ENCODE measurements at places on chromosomes 3 and 15. TPM values are rescaled to one million over a fixed set of nuclear protein-coding genes. Genes with fewer than 3 reads are reported as not detected.

DNA sequence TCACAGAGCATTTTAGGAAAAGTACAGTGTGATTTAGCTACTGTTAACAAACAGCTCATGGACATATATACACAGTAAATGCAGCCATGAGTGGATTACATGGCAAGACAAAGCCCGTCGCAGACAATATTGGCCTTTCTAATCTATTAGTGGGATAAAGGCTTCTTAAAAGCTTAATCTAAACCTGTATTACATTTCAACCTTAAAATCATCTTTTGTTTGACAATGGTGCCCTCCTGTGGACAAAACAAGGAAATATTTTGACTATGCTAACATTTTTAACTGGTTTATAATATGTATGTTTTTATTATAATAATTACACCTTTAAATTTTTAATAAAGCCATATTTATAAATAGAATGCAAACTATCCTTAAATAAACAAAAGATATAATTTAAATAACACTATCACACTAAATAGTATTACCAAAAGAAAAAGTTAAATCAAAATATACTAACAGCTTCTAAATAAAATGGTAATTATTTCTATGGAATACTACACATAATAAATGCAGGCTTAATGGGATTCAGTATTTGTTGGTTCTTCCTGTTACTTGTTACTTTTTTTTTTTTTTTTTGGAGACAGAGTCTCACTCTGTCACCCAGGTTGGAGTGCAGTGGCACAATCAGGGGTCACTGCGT lies 38.6 kb downstream of the TAFA4 start:
- no peak overlapping the region for H3K27ac ChIP-seq
- DNase-seq: no peak
- H3K4me1 ChIP-seq: no peaks in the 10 kb centered on the region
- H3K27me3 ChIP-seq: no peaks in the 10 kb centered on the region
- H3K4me3 ChIP-seq: no peak overlapping the region

DNA sequence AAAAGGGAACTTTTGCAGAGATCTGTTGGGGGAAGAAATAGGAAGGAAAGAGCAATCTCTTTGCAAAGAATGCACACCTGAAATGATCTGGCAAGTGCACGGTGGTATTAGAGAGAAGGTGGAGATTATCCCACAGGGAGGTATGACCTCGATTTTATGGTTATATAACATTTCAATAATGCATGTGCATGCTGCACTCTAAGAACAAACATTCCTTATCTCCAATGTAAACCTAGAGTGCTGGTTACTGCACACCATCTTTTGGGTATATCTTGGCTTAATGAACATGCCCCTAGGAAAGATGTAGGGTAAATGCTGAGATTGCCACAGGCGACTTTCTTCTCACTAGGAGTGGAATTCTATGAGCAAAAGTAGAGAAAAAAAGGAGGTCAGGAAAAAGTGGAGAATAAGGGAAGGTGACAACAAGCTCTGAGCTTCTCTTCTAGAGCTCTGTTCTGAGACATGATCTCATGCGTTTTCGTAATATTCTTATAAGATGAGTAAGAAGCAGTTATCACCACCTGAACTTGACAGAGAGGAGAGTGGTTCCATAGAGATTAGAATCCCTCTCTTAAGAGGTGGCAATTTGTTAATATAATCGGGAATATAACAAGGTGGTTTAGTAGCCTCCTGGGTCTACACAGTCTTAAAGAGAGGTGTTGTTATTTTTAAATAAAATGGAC lies 117.5 kb upstream of the TMC3 start:
- no peaks in the 10 kb centered on the region for H3K36me3 ChIP-seq
- no peak overlapping the region for H3K4me3 ChIP-seq
- DNase-seq: no peak
- H3K27me3 ChIP-seq: no peaks in the 10 kb centered on the region
- H3K4me1 ChIP-seq: no peaks in the 10 kb centered on the region

The SHC4 gene
- 2.5 TPM for total RNA-seq

GRCh38 chr15:77821188-77821958 lies 188.7 kb upstream of the LINGO1 start:
- no peak for DNase-seq
- H3K27me3 ChIP-seq: peaks cover 68% of the 10 kb centered on the region
- no peak overlapping the region for H3K4me3 ChIP-seq
- H3K36me3 ChIP-seq: no peaks in the 10 kb centered on the region
- no peak overlapping the region for H3K27ac ChIP-seq
- H3K4me1 ChIP-seq: peaks cover 22% of the 10 kb centered on the region

Data from suprapubic skin (tissue), 4 donors.